ENCODE measurements at places on chromosomes 11 and 22.

DNA sequence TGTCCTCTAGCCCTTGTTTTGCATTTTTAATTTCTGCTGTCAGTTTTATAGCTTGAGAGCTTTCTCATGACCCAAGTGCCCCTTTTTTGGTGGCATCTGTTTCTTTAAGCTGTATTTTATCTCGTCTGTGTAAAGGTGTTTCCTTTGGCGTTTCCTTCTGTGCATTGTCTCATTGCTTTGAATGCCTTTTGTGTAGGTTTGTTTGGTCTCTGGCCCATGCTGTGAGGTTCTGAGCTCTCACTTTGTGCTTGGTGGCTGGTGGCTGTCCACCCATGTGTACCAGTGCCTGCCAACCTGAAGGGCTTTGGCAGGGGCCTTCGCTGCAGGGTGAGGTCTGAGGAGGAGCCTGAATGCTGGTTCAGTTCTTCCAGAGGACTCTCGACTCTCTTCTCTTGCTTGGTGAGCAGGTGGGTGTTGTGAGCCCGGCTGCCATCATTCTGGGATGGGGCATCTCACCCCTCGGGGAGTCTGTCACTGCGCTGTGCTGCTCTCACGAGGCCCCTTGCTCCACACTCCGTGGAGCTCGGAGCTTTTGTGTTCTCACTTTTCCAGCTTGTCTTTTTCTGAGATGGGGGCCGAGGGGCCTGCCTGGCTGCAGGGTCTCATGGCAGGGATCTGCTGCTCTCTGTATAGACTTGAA is 14.9 kb downstream of the AP2A2 start:
- DNase-seq: no peak

GRCh38 chr22:25650833-25651232 is 86.4 kb downstream of the GRK3 start:
- DNase-seq: no peak

- peak; percentile 23 for DNase-seq
Measured at GRCh38 chr11:17351510-17352176, at the start of gene NCR3LG1. NCR3LG1 (plus strand) TSS chr11:17351800; CDS start chr11:17351970, 170 bp downstream.

DNA sequence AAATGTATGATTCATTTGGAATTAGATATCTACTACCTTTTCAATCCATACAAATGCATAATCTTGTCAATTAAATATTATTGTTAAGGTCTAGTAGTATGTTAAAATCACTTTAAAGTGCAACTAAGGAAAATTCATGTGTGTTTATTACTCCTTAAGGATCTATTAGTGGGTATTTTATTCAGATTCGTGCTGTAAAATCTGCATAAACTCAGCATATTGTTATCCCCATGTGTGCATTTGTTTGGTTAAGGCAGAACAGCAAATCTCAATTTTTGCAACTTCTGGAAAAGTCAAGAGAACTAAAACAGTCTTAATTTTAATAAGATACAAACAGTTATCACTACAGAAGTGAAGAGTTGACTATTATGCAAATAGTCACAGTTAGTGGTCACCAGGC is 234.5 kb downstream of the SOX6 start:
- DNase-seq: no peak

- DNase-seq: no peak
Measured at GRCh38 chr11:87871056-87871455, 304.2 kb downstream of the RAB38 start.

GRCh38 chr11:93668171-93668570 is 6.7 kb downstream of the CEP295 start:
- no peak for DNase-seq

DNA sequence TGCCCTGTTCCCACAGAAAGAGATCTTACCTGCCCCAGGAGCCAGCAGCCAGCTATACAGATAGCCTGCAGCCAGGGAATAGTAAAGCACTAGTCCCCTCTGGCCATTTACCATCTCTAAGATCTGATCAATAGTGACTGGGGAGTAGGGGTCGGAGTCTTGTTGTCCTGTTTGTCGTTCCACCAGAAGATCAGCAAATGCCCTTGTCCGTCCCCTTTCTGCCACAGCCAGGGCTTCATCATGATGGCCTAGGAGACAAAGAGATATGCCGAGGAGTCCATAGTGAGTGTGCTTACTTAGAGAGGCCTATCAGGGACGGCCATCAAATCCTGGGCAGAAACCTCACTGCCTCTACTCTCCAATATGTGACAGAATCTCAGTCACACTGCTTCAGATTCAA is 177.1 kb upstream of the PITPNB start:
- no peak for DNase-seq
